Activated CD4-positive, alpha-beta T cell treated with anti-CD3 and anti-CD28 coated beads, Interleukin-2, amount 50 U/mL, for 24 hours (primary cell): ENCODE measurements at places on chromosomes 6 and 20.

- no peak for DNase-seq
Measured at GRCh38 chr6:169937389-169938261, 186.2 kb downstream of the ERMARD start.

DNA sequence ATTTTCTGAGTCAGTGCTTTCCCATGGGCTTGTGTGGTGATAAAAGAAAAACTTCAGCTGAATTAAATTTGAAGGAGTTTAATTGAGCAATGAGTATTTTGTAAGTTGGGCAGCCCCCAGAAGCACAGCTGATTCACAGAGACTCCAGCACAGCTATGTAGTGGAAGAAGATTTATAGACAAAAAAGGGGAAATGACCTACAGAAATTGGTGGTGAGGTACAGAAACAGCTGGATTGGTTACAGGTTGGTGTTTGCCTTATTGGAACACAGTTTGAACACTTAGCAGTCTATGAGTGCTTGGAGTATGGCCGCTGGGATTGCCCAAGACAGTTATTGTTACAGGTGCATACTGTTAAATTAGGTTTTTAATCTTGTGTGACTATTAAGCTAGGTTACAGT lies 96.9 kb upstream of the PTPRK start:
- DNase-seq = no peak

GRCh38 chr20:48684501-48685041 lies 143.2 kb downstream of the PREX1 start:
- DNase-seq = no peak

DNA sequence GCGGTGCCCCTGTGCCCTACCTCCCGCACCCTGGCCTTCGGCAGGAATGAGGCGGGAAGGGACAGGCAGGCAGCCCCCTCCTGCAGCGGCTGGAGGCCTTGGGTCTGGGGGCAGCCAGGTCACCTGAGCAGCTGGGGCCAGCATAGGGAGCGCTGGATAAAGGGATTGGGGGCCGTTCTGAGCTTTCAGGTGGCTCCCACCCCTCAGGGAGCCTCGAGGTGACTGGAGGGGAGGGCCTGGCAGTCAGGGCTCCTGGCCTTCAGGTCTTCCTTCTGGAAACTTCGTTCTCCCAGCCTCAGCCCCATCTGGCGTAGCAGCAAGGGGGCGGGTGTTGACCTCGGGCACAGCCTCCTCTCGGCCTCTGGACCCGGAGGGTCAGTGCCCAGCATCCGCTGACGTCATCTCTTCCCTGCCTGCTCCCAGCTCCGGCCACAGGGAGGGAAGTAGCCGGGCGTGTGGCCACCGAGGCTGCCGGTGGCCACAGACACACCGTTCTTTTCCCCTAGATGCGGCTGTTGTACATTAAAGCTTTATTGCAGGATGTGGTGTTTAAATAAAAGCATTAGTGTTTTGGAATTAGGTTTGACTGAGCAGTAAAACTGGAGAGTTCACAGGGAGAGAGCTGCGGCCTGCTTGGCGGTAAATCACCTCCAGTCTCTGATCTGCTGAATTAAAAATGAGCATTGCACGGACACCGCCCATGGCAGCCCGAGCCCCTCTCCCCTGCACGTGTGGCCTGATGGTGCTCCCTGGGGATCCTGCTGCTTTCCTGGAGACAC lies 80.0 kb upstream of the GATA5 start:
- no peak for DNase-seq

DNA sequence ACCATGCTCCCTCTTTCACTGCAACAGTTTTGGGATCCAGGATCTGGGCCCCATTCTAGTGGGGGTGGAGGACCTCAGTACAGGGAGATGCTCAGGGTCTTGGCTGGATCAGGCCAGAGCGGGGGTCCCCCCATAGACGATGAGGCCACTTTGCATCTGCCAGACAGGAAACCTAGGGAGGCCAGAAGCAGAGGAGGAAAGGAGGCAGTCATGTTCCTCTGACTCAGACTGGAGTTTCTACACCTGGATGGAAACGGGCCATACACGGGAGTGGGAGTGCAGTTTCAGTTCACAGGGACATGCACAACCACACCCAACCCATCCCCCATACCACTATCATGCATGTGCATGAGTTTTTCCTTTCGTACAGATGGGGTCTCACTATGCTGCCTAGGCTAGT lies 3.6 kb upstream of the EMILIN3 start:
- DNase-seq = no peak
